ENCODE measurements at places on chromosomes 2 and 18. TPM values are rescaled to one million over a fixed set of nuclear protein-coding genes. Genes with fewer than 3 reads are reported as not detected.

EFR3B gene
- 12.3 TPM for total RNA-seq

ST6GAL2 gene
- total RNA-seq = 17.5 TPM

APCDD1 gene
- total RNA-seq = not detected

SERPINB12 gene
- not detected for total RNA-seq

STAMBP gene
- total RNA-seq = 53.1 TPM

CCDC148 gene
- 1.1 TPM for total RNA-seq

REG1B gene
- total RNA-seq = not detected

DYSF gene
- total RNA-seq = 0.55 TPM

IAH1 gene
- 86.7 TPM for total RNA-seq

RNU2-63P gene
- not detected for total RNA-seq

MAIP1 gene
- total RNA-seq = 38.0 TPM

COBLL1 gene
- 4.5 TPM for total RNA-seq

IL36RN gene
- total RNA-seq = 0.05 TPM

DPP4 gene
- total RNA-seq = 0.69 TPM

ARHGAP15 gene
- not detected for total RNA-seq

IL1A gene
- total RNA-seq = 0.09 TPM

EVX2 gene
- not detected for total RNA-seq
